Mesenchymal stem cell (in vitro differentiated cells and primary cell): ENCODE measurements at places on chromosomes 7 and 10.

GRCh38 chr7:45677311-45677900, 103.2 kb downstream of the ADCY1 start:
- no peak for DNase-seq

DNA sequence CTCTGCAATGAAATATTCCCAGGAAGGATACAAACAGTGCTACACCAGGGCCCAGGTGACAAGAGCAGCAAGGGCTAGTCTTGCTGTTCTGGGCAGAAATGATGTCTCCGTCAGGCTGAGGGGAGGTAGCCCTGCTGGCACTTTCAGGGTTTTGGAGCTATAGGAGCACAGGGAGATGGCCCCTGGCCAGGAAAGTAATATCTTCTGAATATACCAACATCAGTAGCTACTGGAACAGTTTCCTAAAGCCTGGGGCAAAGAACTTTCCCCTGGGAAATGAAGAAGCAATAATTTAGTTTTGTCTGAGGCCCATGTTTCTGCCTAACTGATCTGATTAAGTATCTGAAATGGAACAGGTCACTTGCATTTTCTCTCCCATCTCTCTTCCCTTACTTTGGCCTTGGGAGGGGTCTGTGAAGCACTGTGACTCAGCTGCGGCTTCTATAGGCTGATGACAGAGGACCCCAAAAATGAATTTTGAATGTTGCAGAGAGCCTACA, 489.1 kb upstream of the PODXL start:
- DNase-seq, result no peak

GRCh38 chr7:158000160-158000559, 587.5 kb downstream of the PTPRN2 start:
- DNase-seq, result no peak

DNA sequence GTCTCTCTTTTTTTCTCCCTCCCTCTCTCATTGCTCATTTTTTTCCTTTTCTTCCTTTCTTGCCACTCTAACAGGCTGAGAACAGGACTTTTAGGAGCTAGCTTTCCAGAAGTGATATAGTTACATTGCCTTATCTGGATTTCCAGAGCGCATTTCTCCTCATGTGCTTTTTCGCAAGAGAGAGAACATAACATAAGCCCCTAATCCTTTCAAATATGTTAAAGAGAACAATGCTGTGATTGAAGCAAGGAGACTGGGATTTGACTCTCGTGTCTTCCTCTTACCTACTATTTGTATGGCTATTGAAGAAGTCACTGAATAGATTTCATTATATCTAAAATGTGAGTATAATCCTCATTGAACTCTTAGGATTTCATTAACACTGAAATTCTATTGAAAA, 101.2 kb upstream of the PRPS1L1 start:
- no peak for DNase-seq

- no peak for DNase-seq
Measured at GRCh38 chr10:33199731-33200232, 134.7 kb downstream of the NRP1 start.

DNA sequence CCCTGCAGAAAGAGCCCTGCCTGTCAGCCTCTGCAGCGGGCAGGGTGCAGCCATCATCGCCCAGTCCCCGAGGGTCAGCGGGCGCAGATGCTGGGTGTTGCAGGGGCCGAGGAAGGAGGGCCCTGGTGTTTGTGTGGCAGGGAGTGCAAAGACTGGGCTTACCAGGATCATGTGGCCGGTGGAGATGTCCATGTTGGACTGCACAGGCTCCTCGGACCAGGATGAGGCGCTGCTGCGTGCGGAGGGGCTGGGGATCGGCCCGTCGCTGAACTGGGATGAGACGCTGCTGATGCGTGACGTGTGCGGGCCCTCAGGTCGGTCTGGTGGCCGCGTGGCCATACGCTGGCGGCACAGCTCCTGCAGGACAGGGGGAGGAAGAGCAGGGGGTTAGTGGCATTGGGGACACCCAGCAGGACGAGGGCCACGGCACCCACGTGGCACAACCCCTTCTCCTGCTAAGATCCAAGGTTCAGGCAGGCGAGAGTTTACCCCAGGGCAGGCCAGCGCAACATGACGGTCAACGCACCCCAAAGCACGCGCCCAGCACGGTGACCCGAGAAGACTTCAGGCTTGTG, 319.5 kb downstream of the DNAJB6 start:
- no peak for DNase-seq

DNA sequence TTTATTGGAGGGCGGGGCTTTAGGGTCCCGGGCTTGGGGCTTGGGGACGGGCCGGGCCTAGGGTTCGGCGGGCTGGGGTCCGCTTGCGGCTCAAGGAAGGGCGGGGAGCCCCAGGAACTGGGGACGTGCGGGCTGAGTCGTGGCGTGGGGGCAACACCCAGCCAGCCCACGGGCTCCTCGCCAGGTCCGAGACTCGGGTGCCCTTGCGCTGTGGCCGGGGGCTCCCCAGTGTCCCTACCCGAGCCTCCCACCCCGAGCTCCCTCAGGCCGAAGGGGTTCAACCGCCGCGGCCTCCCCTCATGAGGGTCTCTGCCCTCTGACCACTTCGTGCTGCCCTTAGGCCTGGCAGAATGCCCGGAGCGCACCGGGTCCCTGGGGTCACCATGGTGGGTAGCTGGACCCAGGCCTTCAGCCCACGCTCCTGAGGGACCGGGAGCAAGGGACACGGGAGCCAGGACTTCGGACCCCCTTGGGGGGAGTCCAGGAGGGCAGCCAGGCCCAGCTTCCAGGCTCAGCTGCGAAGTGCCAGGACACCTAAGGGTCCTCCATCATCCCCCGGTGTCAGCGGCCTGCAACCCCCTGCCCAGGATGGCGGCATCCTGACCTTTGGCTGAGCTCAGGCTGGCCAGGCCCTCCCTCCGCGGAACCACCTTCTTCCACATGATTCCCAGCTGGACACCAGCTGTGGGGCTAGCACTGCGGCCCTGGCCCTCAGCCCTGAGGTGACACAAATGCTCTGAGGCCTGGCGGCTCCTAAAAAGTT, 524 bp upstream of the FUOM start:
- no peak for DNase-seq
